SK-N-SH (cell line): ENCODE measurements at places on chromosomes 12 and 14.

DNA sequence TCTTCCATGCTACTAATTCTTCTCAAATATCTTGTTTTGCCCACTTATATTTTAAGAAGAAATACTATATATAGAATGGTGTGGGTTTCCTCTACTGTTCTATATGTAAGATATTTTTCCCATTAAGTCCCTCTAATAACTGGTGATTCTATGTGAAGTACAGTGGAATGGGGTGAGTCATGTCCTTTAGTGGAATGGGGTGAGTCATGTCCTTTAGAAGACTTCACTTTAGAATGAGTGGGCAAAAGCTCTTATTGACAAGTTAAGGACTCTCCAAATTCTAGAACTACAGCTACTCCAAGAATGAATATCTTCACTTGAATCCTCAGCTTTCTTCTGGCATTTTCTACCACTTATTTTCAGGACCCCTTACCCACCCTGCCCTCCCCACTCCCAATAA lies 349.9 kb downstream of the ETNK1 start:
- no peak for DNase-seq

DNA sequence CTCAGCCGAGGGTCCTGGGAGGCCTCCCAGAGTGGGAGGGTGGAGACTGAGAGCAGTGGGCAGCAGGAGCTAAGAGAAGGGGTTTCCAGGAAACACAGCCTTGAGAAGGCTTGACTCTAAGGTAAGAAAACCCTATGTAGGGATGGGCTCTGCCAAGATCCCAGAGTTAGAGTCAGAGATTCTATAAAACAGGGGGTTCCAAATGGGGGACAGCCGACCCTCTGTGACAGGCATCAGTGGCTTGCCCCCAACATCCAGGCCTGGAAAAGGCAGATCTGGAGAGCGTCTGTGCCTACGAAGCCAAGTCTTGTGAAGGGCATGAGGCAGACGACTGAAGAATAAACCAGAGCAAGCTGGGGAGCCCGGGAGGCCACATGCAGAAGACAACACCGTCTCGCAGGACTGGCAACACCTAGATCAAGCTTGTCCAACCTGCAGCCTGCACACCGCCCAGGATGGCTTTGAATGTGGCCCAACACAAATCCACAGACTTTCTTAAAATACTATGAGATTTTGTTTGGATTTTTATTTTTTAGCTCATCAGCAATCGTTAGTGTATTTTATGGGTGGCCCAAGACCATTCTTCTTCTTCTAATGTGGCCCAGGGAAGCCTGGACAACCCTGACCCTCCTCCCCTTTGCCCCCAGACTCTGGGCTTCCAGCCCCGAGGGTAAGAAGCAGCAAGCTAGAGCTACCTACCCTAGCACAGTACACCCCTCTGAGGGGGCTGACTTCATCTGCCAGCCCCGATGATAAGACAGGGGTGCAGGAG lies 42.1 kb downstream of the PRMT8 start:
- DNase-seq = no peak

GRCh38 chr14:33404054-33404453 lies 465.4 kb downstream of the NPAS3 start:
- no peak for DNase-seq

DNA sequence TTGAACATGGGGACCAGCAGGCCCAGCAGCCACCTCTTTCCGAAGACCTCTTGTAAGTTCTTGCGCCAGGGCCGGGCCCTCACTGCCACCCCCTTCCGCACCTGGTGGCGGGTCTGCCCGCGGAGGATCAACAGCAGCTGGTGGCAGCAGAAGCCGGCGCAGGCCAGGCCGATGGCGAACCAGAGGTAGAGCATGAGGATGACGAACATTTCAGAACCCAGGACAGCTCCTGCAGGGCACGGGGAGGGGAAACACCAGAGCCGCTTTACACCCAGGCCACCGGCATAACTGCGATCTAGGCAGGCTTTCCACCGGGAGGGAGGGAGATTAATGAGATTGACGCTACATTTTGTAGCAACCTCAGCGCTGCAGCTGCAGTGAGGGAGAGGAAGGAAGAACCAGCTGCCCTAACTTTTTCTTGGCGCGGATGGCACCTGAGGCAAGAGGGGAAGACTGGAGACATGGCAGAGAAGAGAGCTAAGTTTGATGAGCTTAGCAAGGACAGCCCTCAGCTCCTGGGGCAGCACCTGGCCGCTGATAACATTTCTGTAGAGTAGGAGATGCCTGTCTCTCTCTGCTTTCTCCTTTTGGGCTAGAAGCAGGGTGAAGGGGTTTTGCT lies 7.8 kb downstream of the ZDHHC22 start:
- no peak for DNase-seq
